HCT116 (cell line): ENCODE measurements at places on chromosomes 3 and 15. TPM values are rescaled to one million over a fixed set of nuclear protein-coding genes. Genes with fewer than 3 reads are reported as not detected.

GRCh38 chr3:179942553-179943075 lies 94.1 kb downstream of the PEX5L start:
- DNase-seq: no peak
- no peak overlapping the region for H3K4me3 ChIP-seq
- peaks cover 35% of the 10 kb centered on the region for H3K27me3 ChIP-seq
- no peaks in the 10 kb centered on the region for H3K36me3 ChIP-seq

GRCh38 chr3:72343078-72343477 lies 505.2 kb downstream of the SHQ1 start:
- H3K36me3 ChIP-seq: no peaks in the 10 kb centered on the region
- no peak overlapping the region for H3K27ac ChIP-seq
- peaks cover 11% of the 10 kb centered on the region; the same call in 1 of the 2 replicates for H3K4me1 ChIP-seq

GRCh38 chr3:54264050-54264449 lies 141.7 kb downstream of the CACNA2D3 start:
- H3K4me3 ChIP-seq: no peak overlapping the region
- peaks cover 44% of the 10 kb centered on the region; the same call in 1 of the 2 replicates for H3K27me3 ChIP-seq
- H3K36me3 ChIP-seq: no peaks in the 10 kb centered on the region
- H3K4me1 ChIP-seq: no peaks in the 10 kb centered on the region
- DNase-seq: no peak

DNA sequence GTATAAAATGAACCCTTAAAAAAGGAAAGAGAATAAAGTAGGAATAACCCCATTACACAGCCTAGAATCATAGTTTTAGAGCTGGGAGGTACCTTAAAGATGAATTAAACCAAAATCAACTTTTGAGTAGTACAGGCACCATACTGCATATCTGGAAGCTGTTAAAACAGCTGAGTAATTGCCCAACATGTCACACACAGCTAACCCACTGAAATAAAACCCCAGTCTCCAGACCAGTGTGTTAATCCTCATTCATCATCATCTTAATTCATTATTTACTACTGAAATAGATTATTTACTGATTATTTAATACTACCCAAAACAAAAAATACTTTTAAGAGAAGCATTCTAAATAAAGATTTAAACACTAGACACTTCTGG lies 52.8 kb downstream of the GPR160 start:
- peaks cover 13% of the 10 kb centered on the region; the same call in 1 of the 2 replicates for H3K36me3 ChIP-seq
- no peaks in the 10 kb centered on the region for H3K27me3 ChIP-seq
- no peaks in the 10 kb centered on the region for H3K4me1 ChIP-seq
- DNase-seq: no peak
- H3K27ac ChIP-seq: no peak overlapping the region

- no peak overlapping the region for H3K27ac ChIP-seq
- H3K36me3 ChIP-seq: no peaks in the 10 kb centered on the region
- H3K4me3 ChIP-seq: no peak overlapping the region
- no peaks in the 10 kb centered on the region for H3K27me3 ChIP-seq
- DNase-seq: no peak
These were observed 69.3 kb upstream of the CBLB start for GRCh38 chr3:105938101-105938500.

DNA sequence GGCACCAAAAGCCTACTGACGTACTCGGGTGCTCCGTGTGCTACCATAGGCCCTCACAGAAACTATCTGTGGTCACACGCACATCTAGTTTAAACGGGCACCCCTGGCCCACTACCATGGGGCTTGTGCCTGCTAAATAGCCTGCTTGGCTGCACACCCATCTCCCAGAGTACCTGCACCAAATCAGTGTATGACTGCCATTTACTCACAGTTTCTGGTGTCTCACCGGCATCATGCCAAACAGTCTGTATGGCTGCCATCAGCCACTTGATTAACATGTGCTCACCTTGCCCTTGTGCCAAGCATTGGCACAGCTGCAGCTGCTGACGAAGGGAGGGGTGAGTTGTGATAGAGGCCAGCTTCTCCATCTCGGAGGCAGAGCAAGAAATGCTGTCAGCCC lies 232.7 kb downstream of the IGSF11 start:
- peaks cover 6% of the 10 kb centered on the region; the same call in 1 of the 2 replicates for H3K36me3 ChIP-seq
- no peaks in the 10 kb centered on the region for H3K27me3 ChIP-seq
- no peak for DNase-seq
- no peaks in the 10 kb centered on the region for H3K4me1 ChIP-seq
- H3K27ac ChIP-seq: no peak overlapping the region
- no peak overlapping the region for H3K4me3 ChIP-seq

GRCh38 chr3:12131351-12132090 lies 27.2 kb downstream of the TIMP4 start:
- H3K27ac ChIP-seq: no peak overlapping the region
- DNase-seq: no peak
- H3K4me3 ChIP-seq: no peak overlapping the region
- no peaks in the 10 kb centered on the region for H3K27me3 ChIP-seq

DNA sequence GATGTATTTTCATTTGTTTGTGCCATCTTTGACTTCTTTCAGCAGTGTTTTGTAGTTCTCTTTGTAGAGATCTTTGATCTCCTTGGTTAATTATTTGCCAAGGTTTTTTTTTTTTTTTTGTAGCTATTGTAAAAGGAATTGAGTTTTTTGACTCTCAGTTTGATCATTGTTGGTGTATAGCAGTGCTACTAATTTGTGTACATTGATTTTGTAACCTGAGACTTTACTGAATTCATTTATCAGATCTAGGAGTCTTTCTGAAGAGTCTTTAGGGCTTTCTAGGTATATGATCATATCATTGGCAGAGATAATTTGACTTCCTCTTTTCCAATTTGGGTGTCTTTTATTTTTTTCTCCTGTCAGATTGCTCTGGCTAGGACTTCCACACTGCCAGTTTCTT lies 42.2 kb upstream of the POMGNT2 start:
- H3K27me3 ChIP-seq: no peaks in the 10 kb centered on the region
- no peak for DNase-seq
- H3K27ac ChIP-seq: no peak overlapping the region
- H3K4me1 ChIP-seq: no peaks in the 10 kb centered on the region
- no peaks in the 10 kb centered on the region for H3K36me3 ChIP-seq

- H3K4me1 ChIP-seq: peaks cover 48% of the 10 kb centered on the region; the same call in 1 of the 2 replicates
- H3K27ac ChIP-seq: peak overlapping the region; percentile 55
- H3K36me3 ChIP-seq: peaks cover 23% of the 10 kb centered on the region
- DNase-seq: no peak
These were observed 367.0 kb downstream of the TIGIT start for GRCh38 chr3:114660808-114661207.

DNA sequence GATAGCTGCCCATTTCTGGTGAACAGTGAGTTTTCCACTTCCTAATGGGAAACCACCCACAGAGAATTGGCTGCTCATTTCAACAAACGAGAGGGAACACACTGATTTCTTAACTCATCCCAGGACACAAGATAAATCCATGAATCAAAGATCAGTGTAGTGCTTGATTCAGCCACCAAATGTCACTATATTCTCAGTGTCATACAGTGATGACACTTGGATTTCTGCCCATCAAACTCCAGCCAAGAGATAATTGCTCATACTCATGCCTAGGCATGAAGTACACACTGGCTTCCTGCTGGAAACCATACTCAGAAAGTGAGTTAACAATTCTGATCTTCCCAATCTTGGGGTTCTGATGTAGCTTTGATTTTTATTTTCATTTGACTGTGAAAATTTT lies 35.4 kb upstream of the GRM7 start:
- no peak overlapping the region for H3K4me3 ChIP-seq
- H3K27me3 ChIP-seq: no peaks in the 10 kb centered on the region
- H3K27ac ChIP-seq: no peak overlapping the region

- H3K4me1 ChIP-seq: peaks cover 41% of the 10 kb centered on the region
- peaks cover 15% of the 10 kb centered on the region; the same call in 1 of the 2 replicates for H3K27me3 ChIP-seq
- H3K36me3 ChIP-seq: no peaks in the 10 kb centered on the region
- peak overlapping the region; percentile 52 for H3K4me3 ChIP-seq
- no peak overlapping the region; the same call in 1 of the 2 replicates for H3K27ac ChIP-seq
These were observed 1.5 kb downstream of the DLL4 start for GRCh38 chr15:40930430-40931299.

GRCh38 chr3:186318135-186318534 lies 43.9 kb downstream of the DGKG start:
- H3K27me3 ChIP-seq: peaks cover 3% of the 10 kb centered on the region; the same call in 1 of the 2 replicates
- H3K4me1 ChIP-seq: no peaks in the 10 kb centered on the region
- no peak overlapping the region for H3K4me3 ChIP-seq
- DNase-seq: no peak
- no peak overlapping the region for H3K27ac ChIP-seq
- H3K36me3 ChIP-seq: no peaks in the 10 kb centered on the region

DNA sequence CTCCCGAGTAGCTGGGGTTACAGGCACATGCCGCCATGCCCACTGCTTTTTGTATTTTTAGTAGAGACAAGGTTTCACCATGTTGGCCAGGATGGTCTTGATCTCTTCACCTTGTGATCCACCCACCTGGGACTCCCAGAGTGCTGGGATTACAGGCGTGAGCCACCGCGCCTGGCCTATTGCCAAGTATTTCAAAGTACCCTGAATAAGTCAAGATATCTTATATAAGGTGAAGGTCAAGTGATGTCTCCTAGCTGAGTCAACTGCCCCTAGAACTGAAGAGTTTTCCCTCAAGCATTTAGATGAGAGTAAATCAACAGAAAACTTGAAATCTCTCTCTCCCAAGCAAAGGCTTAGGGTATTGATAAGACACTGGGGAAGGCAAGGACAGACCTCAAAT lies 63.9 kb downstream of the RPL22L1 start:
- H3K36me3 ChIP-seq: no peaks in the 10 kb centered on the region
- H3K4me3 ChIP-seq: no peak overlapping the region
- H3K4me1 ChIP-seq: peaks cover 18% of the 10 kb centered on the region
- H3K27me3 ChIP-seq: no peaks in the 10 kb centered on the region

GRCh38 chr15:56456229-56456628 lies 8.7 kb downstream of the MNS1 start:
- no peaks in the 10 kb centered on the region for H3K4me1 ChIP-seq
- no peak overlapping the region for H3K4me3 ChIP-seq
- no peak overlapping the region for H3K27ac ChIP-seq

GRCh38 chr3:99128725-99129505 lies 227.4 kb upstream of the DCBLD2 start:
- no peaks in the 10 kb centered on the region for H3K27me3 ChIP-seq
- H3K27ac ChIP-seq: no peak overlapping the region
- DNase-seq: peak; percentile 79
- no peak overlapping the region for H3K4me3 ChIP-seq

GRCh38 chr15:101773496-101774100 lies 29.7 kb upstream of the OR4F6 start:
- no peak overlapping the region for H3K4me3 ChIP-seq
- H3K36me3 ChIP-seq: no peaks in the 10 kb centered on the region
- H3K27me3 ChIP-seq: peaks cover 35% of the 10 kb centered on the region
- H3K4me1 ChIP-seq: no peaks in the 10 kb centered on the region
- H3K27ac ChIP-seq: no peak overlapping the region
- DNase-seq: peak; percentile 3

- no peak overlapping the region for H3K4me3 ChIP-seq
- peaks cover 15% of the 10 kb centered on the region for H3K4me1 ChIP-seq
- no peaks in the 10 kb centered on the region for H3K36me3 ChIP-seq
- no peaks in the 10 kb centered on the region for H3K27me3 ChIP-seq
These were observed 3.9 kb upstream of the PLCH1 start for GRCh38 chr3:155748611-155749365.

DNA sequence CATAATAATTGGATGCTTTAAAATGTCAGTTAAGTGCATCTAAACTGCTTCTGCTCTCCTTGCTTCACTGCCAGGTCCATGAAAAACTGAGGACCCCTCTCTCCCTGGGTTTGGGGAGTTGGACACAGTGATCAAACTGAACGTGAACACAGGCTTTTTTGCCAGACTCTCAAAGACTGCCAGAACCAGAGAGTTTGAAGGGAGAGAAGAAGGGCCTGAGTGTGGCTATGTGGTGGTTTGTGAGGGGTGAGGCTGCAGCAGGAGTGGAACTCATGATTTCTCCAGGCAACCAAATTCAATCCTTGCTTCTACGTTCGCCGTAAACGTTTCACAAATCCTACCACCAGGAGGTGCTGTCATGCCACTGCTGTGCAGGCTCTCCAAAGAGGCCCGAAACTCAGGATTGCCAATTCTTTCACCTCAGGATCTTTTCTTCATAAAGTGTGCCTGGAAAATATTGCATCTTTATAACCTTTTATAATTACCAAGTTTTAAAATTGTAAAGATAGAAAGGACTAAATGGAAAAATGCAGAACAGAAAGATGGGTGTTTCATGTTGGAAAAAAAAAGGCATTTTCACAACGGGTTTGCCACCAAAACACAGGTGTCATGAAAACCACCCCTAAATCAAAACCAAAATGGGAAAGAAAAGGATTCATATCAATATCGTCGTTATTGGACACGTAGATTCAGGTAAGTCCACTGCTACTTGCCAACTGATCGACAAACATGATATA lies 19.7 kb downstream of the TM4SF4 start:
- peak; percentile 42 for DNase-seq
- H3K36me3 ChIP-seq: no peaks in the 10 kb centered on the region
- no peaks in the 10 kb centered on the region for H3K4me1 ChIP-seq
- H3K27ac ChIP-seq: no peak overlapping the region
- no peak overlapping the region for H3K4me3 ChIP-seq

DNA sequence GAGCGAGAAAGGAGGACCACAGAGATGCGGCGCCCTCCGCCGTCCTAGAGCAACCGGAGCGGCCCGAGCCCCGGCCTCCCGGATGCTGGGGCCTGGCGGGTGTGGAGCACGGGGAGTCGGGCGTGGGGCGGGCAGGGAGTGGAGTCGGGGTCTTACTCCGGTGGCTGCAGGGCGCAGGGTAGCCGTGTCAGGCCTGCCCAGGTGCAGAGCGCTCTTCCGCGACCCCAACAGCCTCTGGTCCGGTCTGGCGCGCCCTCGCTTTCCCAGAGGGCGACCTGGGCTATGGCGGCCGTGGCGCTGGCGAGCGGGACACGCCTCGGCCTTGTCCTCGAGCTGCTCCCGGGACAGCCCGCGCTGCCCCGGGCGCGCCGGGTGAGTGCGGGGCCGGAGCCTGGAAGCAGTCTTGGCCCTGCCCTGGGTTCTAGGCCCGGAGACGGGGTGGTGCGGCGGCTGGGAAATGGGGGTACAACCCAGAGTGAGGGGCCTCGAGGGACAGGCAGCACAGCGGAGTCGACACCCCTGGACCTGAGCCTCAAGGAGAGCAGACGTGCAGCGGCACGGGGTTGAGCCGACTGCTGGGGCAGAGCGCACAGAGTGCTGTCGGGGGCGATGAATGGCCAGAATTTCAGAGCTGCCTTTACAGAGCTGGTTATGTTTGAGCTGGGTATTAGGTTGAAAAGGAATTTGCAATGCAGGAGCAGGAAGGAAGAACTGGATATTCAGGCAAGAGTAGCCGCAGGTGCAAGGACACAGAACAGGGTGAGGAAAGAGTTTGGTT lies at the start of gene ZNF662:
TSS of gene ZNF662 (plus strand) at position 73 of the 778 bp plus-strand sequence. CDS start 1,973 bp downstream, outside the sequence.
- no peak within 1 kb of the TSS for H3K27ac ChIP-seq
- H3K4me1 ChIP-seq: no peaks in the 10 kb centered on the region
- DNase-seq: no peak
- H3K36me3 ChIP-seq: no peaks in the 10 kb centered on the region
- H3K4me3 ChIP-seq: no peak within 1 kb of the TSS

- H3K4me3 ChIP-seq: no peak overlapping the region
- no peaks in the 10 kb centered on the region for H3K27me3 ChIP-seq
- no peak overlapping the region for H3K27ac ChIP-seq
- DNase-seq: no peak
These were observed 24.3 kb upstream of the ATP8B4 start for GRCh38 chr15:50143255-50143860.

SLC28A1 gene
- total RNA-seq: not detected

SPRED1 gene
- total RNA-seq: 24.7 TPM

GOLGA8M gene
- total RNA-seq: 0.44 TPM

AGBL1 gene
- not detected for total RNA-seq

C3orf22 gene
- not detected for total RNA-seq

CYP1A2 gene
- not detected for total RNA-seq

C2CD4A gene
- not detected for total RNA-seq

CYP8B1 gene
- 0.12 TPM for total RNA-seq

IL16 gene
- total RNA-seq: 0.81 TPM

KY gene
- total RNA-seq: not detected
